ENCODE measurements at places on chromosomes 3 and 15.

DNA sequence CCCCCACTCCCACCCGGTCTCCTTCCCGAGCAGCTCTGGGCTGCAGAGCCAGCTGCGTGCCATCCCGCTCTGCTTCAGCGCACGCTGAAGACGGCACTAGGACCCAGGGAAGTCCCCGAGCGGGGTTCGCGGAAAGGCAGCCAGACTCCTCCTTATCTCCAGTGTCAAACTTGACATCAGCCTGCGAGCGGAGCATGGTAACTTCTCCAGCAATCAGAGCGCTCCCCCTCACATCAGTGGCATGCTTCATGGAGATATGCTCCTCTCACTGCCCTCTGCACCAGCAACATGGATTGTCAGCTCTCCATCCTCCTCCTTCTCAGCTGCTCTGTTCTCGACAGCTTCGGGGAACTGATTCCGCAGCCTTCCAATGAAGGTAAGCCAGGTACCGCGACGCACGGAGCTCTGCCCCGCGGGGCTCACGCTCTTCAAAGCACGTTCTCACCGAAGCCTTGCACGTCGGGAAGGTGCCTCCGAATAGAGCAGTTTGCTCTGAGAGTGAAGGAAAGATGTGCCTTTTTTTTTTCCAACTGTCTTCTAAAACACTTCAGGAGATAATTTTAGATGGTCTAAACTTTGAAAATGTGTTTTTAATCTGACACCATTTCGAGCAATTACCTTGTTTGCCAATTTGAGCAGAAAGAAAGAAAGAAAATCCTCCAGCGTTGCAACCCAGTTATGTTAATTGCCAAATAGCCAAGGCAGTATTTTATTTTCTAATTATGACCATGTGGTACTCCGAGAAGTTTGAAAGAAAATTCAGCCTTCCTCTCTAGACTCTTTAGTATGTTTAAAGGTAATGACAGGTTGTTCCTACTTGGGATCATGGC lies at the start of gene EPHA3:
TSS of gene EPHA3 (plus strand) at position 161 of the 830 bp plus-strand sequence. CDS start at position 289, 128 bp downstream.
- DNase-seq: peak; percentile 45

GRCh38 chr3:193344486-193344885 lies 34.1 kb downstream of the ATP13A5 start:
- no peak for DNase-seq

GRCh38 chr3:24498391-24498790 lies 3.7 kb upstream of the THRB start:
- no peak for DNase-seq

- DNase-seq: no peak
Observed at GRCh38 chr3:154776549-154777225, 303.4 kb upstream of the MME start.

DNA sequence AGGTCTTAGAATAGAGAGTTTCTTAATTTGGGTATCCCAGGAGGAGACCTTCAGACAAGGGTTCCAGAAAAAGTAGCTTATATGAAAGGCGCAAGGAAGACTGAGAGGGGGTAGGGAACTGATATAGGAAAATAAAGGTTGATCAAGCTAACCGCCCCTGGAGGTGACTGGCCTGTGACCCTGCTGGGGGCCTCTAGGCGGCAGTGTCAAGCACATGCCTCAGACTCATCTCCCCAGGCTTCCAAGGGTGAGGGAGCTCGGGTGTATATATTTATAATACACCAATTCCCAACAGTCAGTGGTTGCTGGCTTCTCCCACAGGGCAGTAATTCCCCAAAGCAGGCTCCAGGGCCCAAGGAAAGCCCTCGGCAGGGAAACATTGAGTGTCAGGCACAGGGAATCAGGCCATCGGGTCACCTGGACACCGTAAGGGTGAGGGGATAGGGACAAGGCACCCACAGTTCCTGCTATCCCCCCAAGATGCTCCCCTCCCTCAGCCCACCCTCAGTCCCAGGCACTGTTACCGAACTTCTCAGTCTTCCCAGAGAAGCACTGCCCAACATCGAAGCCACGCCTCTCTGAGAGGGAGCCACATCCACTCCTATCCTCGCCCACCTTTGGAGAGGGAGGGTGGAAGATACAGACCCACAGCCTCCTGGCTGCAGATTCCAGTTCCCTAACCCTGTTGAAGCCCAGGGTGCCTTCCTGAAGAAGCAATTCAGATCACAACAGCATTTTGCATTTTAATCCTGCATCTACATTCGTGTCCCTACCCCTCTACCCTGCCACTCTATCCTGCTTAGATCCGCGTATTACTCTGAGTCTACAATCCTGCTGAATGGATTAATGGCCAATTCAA lies 19.5 kb upstream of the CAV3 start:
- peak; percentile 42 for DNase-seq

GRCh38 chr15:51757450-51757849 lies 6.1 kb downstream of the TMOD2 start:
- no peak for DNase-seq

- DNase-seq: no peak
Observed at GRCh38 chr15:74820056-74820455, 6.4 kb upstream of the CPLX3 start.

DNA sequence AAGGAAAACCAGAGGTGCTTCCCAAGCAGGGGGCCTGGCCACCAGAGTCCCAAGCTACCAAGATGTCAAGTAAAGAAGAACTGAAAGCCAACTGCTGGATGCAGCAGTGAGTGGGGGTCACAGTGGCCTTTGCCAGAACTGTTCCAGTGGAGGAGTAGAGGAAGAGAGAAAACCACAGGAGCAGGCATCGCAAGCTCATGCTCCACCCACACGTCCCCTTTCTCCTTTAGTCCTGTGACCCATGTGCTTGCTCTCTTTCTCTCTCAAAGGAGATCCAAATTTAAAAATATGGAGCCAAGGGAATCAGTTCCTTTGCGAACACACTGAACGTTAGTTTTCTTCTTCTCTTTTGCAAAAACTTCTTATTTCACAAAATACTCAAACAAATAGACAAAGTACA lies 12.4 kb upstream of the ABHD2 start:
- no peak for DNase-seq

DNA sequence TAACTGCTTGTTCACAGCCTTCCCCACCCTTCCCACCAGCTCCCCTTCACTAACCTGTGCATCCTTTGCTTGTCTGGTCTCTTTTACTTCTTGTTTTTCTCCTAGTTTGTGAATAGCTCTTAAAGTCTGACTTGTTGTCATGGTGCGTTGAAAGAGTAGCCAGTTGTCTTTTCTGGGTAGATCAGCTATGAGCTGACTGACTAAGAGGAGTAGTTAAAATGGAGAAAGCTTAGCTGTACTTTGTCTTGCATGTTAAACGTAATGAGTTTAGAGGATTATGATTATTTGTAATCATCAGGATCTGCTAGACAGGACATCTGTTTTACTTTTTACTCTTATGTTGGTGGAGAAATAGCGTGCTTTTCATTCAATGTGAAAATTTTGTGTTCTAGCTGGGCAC lies 35.9 kb downstream of the ATP2C1 start:
- DNase-seq: no peak

DNA sequence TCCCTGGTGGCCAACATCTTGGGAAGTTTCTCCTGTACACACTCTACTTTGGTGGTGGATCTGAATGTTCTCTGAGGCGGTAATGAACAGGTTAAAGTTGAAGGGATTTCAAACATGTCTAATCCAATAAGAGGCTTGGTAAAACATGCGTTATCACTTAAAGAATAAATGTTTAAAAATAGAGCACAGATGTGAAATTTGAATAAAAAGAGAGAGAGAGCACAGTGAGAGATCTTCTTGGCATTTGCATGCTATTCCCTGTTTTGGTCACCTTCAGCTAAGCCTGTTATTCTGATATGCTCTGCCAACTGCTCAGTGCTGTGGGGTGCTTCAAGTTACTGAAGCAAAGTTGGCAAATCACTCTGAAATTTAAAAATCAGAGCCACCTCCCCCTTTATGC lies 237.7 kb upstream of the WNT5A start:
- DNase-seq: no peak

Data from GM20000 (cell line).